Cardiac septum (tissue), 1 donor: ENCODE measurements at places on chromosomes 6 and 20. TPM values are rescaled to one million over a fixed set of nuclear protein-coding genes. Genes with fewer than 3 reads are reported as not detected.

GRCh38 chr6:24078200-24078599, 47.8 kb upstream of the NRSN1 start:
- DNase-seq, result no peak

- no peak for DNase-seq
Measured at GRCh38 chr20:32485770-32486478, 99.2 kb downstream of the NOL4L start.

DNA sequence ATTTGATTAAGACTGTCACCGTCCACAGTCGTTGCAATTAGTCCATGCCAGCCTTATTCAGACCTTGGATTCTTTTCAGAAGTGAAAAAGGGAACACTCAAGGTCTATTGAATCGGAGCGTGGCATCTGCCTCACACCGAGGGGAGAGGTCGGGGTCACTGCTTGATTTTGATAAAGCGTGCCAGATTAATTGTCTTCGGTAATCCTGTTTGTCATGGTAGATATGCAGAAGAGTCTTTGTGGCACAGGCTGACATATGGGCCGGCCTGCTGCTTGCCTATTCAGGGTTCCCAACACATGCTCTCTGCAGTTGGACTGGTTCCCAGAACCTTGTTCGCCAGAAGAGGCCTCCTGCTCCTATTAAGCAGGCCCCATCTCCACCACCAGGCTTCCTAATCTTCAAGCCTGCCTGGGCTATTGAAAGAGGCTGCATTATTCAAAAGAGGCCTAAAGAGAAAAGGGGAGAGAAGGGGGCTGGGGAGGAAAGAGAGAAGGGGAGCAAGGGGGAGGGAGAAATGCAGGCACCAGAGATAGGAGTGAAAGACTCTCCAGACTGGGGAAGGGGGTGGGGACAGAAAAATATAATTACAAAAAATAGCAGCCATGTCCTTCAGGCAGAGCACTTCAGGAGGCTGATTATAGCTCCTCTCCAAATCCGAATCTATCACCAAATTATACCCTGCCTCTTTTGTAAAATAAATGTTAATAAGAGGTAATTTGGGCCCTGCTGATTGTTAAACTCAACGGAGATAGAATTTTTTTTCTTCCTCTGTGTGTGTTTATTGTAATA, 611.3 kb downstream of the HDGFL1 start:
- DNase-seq, result peak; percentile 79

- no peak for DNase-seq
Measured at GRCh38 chr6:32625137-32625536, 12.1 kb upstream of the HLA-DQA1 start.

GRCh38 chr6:154292855-154293519, 63.6 kb downstream of the IPCEF1 start:
- DNase-seq, result no peak

GRCh38 chr6:53066874-53067706, 1.9 kb downstream of the FBXO9 start:
- no peak for DNase-seq

DNA sequence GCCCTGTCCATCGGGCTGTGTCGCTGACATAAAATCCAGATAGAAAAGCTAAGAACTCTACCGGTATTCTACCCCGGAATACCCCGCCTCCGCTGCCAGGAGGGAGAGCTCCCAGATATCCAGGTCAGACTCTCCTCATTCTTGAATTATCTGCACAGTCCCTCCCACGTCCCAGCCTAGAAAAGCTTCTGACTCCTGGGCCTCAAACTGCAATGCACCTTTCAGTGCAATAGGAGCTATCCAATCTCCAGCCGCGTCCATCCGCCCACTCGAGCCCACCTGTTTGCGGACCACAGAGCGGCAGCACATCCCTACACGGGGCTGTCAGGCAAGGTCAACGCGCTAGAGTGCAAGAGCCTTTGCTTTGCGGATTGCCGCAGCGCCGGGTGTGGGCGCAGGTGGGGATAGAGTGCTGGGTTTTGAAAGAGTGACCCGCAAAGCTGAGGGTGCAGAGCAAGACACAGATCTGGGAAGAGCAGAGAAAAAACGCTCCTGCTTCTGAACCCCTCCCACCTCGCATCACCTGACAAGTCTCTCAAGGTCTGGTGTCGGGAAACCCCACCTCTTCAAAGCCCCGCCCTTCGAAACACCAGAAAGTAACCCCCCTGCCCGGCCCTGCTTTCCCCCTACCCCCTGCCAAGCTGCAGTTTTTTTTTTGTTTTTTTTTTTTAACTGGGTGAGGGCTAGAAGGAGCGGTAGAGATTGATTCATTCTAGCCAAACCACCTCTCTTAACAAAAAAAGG, 1.3 kb downstream of the TAPBP start:
- peak; percentile 89 for DNase-seq

DNA sequence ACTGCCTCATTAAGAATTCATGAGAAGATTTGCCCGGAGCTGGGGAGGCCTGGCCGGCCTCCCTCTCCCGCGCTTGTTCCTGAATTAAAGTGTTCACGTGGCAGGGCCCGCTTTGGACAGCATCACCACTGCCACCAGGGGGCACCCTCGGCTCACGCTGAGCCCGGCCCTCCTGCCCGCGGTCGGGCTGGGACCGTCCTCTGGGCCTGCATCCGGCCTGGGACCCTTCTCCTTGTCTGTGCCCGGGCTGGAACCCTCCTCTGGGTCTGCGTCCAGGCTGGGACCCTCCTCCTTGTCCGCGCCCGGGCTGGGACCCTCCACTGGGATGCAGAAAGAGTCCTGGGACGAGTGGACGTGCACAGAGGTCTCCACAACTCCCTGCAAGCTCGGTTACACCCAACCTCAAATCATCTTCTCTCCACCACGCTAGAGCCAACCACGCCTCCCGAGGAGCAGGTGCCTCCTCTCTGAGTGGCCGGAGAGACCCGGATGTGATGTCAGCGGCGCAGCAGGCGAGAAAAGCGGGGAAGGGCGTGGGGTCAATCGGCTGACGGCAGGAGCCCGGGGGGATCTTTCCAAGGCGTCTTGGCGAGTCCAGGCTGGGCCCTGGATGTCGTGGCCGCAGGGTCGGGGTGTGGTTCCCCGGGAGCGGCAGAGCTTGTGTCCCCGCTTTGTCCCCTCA, 50.9 kb upstream of the DACT2 start:
- no peak for DNase-seq

DNA sequence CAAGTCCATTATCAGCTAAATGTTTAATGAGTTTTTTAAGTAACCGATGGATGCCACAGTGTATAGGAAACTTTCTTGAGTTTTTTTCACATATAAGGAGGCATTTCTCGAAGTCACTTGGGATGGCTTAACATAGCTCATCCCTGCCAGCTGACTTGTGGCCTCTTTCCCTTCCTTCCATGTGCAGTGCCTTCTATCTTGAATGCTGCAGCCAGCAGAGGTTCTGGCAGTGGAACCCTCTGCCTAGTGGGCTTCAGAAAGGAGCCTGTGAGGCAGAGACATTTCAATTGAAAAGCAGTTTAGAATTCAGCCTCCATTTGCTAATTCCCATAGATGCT, 51.9 kb downstream of the AKAP12 start:
- DNase-seq, result no peak

ECT2L gene
- 10.5 TPM for total RNA-seq

SALL4 gene
- total RNA-seq, result 0.08 TPM

TCF21 gene
- total RNA-seq, result 2.0 TPM

NELFE gene
- 46.7 TPM for total RNA-seq
